ENCODE measurements at places on chromosomes 11 and 22.

- no peak for DNase-seq
These were observed 20.0 kb downstream of the CD82 start for GRCh38 chr11:44585421-44585820.

- DNase-seq = no peak
These were observed 19.3 kb downstream of the HPS4 start for GRCh38 chr22:26464312-26464711.

GRCh38 chr22:44246615-44247326 lies 66.0 kb downstream of the SHISAL1 start:
- no peak for DNase-seq

DNA sequence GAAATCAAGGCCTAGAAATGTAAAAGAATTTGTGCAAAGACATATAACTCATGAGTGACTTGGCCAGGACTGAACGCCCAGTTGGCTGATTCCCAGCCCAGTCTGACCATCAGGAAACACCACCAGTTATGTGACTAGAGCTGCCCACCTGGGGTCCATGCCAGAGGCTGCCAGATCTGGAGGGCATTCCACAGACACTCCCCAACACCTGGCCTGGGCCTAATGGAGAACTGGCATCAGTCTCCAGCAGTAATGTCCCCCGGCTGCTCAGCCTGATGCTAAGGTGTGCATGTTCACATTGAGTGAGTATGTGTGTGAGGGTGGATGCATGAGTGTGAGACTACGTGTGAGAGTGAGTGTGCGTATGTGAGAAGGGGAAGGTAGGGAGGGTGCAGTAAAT lies 15.7 kb downstream of the PLAAT3 start:
- no peak for DNase-seq

DNA sequence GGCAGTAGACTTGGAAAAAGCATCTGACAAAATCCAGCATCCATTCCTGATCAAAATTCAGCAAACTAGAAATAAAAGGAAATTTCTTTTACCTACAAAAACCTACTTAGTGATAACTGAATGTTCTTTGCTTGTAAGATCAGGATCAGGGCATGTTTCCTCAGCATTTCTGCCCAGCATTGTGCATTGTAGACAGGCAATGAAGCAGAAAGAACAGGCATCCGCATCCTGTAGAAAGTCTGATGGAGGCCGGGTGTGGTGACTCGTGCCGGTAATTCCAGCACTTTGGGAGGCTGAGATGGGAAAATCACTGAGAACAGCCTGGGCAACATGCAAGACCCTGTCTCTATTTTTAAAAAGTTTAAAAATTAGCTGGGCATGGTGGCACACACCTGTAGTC lies 32.5 kb upstream of the PANX2 start:
- no peak for DNase-seq

DNA sequence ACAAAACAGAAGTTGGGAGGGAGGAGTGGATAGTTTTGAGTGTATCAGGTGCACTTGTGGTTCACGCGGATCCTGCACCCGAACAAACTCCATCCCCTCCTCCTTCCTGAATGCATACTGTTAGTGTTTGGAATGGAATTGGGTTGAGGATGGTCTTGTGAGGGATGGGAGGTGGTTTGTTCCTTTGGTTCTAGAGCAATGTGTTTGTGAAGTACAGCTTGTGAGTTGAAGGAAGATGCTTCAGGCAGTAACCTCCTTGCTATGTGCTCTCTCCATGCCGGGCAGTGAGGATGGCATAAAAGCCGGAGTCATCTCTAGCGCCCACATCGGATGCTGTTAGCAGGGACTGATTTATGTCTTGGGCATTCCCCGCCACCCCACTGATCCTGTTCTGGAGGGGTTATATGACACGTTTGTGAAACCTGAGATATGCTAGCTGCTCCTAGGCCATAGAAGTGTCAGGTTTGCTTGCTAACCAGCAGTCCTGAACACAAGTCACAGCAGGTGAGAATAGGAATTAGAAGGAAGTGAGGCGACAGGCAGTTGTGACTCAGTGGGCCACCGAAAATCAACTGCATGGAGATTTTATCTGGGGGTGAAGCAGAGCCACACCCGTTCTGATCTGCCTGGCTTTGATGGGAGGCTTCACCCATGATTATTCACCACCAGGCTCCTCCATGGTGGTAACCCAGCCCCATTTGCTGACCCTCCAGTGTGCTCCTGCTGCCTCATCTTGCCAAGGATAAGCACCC lies 2.2 kb downstream of the BCR start:
- no peak for DNase-seq

DNA sequence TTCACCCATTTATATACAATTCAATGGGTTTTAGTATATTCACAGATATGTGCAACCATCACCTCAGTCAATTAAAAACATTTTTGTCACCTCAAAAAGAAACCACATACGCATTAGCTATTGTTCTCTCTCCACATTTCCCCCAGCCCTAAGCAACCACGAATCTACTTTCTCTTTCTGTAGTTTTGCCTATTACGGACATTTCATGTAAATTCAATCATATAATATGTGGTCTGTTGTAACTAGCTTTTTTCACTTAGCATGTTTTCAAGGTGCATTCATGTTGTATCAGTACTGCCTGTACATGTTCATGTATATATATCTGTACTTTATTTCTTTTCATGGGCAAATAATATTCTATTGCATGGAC lies 104.7 kb upstream of the RRM1 start:
- DNase-seq = no peak
